ENCODE measurements at places on chromosomes 13 and 19.
A peak's percentile ranks its signal among the peaks of the same experiment; 100 is the strongest.

DNA sequence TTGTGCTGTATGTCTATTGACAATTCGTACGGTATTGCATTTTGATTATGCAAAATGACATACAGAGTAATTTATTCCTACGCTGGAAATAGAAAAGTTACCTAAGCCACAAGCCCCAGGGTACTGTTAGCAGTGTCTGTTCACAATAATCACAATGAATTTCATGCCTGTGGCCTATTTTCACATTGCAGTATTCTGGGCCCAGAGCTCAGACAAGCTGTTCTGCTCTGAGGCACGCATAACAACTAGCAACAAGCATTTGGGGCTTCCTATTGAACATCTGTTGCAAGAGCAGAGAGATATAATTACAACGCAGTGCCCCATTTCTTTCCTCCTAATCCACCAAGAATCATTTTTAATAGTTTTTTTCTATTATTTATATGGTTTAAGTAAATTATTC is 158.9 kb upstream of the SGCG start:
- no peak for DNase-seq

- no peak for DNase-seq
These were observed 23.9 kb downstream of the PIBF1 start for GRCh38 chr13:72805676-72806346.

DNA sequence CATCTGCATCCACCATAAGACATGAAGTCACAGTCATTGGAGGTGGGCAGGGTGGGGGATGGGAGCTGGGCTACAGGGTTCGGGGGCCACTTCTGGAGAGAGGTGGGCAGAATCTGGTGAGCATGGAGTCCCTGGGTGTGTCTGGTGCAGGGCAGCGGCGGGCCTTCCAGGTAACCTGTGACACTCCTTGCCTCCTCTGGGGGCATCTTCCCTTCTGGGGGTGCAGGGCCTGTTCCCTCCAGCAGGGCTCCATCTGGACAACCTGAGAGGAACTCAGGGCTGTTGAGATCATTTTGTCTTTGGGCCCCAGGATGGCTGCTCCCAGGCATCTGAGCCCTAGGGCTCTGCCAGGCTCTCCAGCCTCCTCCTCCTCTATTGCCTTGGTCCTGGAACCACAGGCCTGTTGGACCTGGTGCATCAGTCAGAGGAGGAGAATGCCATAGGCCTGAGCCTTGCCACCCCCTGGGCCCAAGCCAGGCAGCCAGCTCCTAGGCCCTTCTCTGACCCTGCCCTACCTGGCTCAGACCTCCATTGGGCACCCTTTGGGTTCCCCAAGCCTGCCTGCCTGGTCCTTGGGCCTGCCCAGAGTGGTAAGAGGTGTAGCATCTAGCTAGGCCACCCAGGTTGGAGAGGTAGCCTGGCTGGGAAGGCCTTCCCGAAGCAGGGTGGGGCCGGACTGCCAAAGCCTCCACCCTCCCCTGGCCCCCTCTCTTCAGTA is 13.4 kb downstream of the LYL1 start:
- no peak for DNase-seq

GRCh38 chr13:43023289-43023963 is at the start of gene DNAJC15:
Gene DNAJC15, plus strand, starts transcription at chr13:43023586. Its CDS starts 41 bp downstream, at chr13:43023627.
- peak; percentile 66 for DNase-seq

GRCh38 chr13:30829833-30830637 is 76.0 kb upstream of the MEDAG start:
- DNase-seq: no peak

DNA sequence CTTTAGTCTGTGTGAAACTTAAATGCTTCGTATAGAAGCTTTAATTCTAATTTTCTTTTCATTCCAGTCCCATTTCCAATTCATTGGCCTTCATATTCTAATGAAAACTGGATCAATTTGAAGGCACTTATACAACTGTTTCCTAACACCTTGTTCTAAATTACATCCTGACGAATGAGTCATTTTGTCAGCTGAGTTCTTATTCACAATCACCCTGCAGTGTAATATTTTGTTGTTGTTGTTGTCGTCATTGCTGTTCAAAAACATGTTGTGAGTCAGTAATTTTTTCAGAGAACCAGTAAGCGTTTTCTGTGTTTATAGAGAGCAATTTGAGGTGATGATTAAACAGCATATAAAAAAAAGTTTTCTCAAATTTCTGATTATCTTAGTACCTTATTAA is 290.0 kb downstream of the PCDH9 start:
- DNase-seq: no peak

- no peak for DNase-seq
These were observed 23.4 kb downstream of the UHRF1 start for GRCh38 chr19:4932711-4933110.

DNA sequence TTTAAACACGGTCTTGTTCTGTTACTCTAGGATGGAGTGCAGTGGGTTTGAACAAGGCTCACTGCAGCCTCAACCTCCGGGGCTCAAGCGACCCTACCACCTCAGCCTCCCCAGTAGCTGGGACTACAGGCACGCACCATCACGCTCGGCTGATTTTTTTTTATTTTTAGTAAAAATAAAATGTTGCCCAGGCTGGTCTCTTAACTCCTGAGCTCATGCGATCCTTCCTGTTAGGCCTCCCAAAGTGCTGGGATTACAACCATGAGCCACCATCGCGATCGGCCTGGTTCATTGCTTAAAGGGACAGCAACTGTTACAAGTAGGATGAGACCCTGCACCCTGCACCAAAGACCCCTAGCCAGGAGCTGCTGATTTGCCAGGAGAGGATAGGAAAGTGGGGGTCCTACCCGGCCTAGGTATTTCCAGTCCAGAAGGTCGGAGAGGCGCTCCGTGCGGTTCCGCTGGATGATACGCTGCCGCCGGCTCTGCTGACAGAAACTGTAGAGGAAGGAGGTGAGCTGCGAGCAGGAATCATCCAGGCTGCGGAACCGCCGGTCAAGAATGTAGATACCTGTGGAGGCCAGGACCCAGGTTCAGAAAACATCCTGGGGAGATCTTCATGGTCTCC is 5.1 kb downstream of the FTL start:
- DNase-seq: no peak

- no peak for DNase-seq
These were observed 146.8 kb downstream of the IER2 start for GRCh38 chr19:13297023-13297422.

- no peak for DNase-seq
These were observed 684.5 kb upstream of the ARGLU1 start for GRCh38 chr13:107252428-107252827.

DNA sequence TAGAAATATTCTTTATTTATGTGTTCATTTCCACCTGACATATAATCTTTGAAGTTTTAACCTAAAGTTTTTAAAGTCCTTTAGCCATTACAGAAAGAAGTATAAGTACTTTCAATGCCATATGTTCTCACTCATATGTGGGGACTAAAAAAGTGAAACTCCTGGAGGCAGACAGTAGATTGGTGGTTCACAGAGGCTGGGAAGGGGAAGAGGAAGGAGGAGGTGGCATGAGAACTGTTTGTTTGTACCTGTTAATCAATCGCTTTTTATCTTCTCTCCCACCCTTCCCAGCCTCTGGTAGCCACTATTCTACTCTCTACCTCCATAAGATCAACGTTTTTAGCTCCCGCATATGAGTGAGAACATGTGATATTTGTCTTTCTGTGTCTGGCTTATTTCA is 131.1 kb downstream of the MYO16 start:
- no peak for DNase-seq

DNA sequence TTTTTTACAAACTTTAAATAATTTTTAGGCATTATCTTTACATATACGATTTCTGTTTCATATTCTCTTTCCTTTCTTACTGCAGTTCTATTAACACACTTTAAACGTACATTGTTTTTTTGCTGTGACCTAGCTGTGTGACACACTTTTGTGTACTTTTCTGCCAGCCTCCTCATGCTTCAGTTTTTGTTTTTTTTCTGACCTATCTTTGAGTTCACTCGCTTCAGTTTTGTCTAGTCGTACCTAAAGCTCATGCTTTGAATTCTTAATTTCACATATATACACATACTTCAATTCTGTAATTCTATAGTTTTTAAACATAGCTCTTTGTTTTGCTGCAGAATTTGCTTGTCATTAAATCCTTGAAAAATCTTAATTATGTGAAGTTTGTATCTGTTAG is 150.4 kb downstream of the PDS5B start:
- DNase-seq: no peak

GRCh38 chr13:77519808-77520207 is 15.7 kb upstream of the SCEL start:
- no peak for DNase-seq

DNA sequence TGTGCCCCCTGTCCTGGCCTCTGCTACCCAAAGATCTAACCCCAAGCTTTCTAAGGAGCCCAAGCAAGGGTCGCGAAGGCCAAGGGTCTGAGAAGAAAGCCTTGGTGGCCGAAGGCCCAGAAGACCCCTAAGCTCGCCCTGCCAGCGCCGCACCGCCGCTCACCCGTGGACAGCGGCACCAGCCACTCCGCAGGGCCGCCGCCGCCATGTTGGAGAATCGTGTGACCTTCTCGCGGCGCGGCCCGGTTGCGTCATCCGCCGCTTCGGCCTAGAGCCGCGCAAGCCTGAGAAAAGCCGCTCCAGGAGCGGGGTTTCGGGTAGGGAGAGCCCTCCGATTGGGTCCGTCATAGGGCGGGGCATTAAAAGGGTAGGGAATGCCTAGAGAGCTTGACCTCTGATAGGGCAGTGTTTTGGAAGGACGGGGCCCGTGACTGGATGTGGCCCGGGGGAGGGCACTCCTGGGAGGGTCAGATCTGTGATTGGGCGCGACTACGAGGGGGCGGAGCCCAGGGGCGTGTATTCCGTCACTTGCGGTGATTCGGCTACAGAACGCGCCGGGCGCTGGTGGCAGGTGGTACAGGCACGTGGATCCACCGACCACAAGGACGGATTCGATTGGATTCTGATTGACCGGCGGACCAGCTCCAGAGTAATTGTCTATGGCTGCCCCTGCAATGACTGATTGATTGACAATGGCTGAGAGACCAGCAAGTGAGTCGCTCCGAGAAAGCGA is at the start of gene TIMM44:
TIMM44 (minus strand) TSS at position 223 of the 733 bp plus-strand sequence; CDS start at position 208, 15 bp downstream.
- peak; percentile 97 for DNase-seq

DNA sequence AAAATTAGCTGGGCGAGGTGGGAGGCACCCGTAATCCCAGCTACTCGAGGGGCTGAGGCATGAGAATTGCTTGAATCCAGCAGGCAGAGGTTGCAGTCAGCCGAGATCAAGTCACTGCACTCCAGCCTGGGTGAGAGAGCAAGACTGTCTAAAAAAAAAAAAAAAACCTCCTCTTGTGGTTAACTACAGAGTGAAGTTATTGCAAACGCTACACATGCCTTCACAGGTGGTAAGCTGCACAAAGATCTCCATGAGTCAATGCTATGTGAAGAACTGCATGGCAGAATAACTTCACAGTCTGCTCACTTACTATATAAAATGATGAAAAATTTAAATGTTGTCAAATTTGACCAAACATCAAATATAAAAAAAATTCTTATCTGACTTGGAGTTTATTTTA is 436.8 kb downstream of the FGF14 start:
- no peak for DNase-seq

GRCh38 chr19:7294558-7295212 is 471 bp upstream of the INSR start:
- no peak for DNase-seq

GRCh38 chr13:113915786-113916329 is 52.0 kb upstream of the GAS6 start:
- no peak for DNase-seq

- DNase-seq: no peak
These were observed 669.9 kb downstream of the PCDH9 start for GRCh38 chr13:66560189-66560588.

GRCh38 chr13:22288496-22288895 is 617.6 kb downstream of the FGF9 start:
- DNase-seq: no peak

GRCh38 chr13:103758222-103758621 is 692.0 kb upstream of the SLC10A2 start:
- no peak for DNase-seq

GRCh38 chr13:70534466-70534865 is 426.2 kb upstream of the KLHL1 start:
- DNase-seq: no peak

GRCh38 chr13:58850161-58850560 is 1218.6 kb downstream of the PCDH17 start:
- no peak for DNase-seq

DNA sequence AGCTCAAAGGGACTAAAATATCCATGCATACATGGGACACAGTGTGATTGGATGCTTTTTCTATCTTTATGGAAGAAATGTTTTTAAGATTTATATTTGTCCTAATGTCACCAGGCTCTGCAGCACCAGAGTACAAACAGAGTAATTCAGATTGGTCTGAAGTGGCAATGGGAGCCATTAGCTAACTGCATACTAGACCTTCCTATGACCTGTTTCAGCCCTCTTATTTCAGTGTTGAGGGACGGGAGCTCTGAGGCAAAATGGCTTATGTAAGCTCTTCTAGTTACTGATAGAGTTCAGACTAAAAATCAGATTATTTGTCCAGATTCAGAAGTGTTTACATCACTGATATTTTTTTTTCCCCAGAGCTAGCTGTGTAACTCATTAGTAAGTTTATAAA is 4.9 kb downstream of the SLAIN1 start:
- no peak for DNase-seq

GRCh38 chr13:48804821-48805601 is 151.3 kb downstream of the CYSLTR2 start:
- no peak for DNase-seq

GRCh38 chr13:29924482-29925350 is 74.3 kb upstream of the UBL3 start:
- DNase-seq: no peak

DNA sequence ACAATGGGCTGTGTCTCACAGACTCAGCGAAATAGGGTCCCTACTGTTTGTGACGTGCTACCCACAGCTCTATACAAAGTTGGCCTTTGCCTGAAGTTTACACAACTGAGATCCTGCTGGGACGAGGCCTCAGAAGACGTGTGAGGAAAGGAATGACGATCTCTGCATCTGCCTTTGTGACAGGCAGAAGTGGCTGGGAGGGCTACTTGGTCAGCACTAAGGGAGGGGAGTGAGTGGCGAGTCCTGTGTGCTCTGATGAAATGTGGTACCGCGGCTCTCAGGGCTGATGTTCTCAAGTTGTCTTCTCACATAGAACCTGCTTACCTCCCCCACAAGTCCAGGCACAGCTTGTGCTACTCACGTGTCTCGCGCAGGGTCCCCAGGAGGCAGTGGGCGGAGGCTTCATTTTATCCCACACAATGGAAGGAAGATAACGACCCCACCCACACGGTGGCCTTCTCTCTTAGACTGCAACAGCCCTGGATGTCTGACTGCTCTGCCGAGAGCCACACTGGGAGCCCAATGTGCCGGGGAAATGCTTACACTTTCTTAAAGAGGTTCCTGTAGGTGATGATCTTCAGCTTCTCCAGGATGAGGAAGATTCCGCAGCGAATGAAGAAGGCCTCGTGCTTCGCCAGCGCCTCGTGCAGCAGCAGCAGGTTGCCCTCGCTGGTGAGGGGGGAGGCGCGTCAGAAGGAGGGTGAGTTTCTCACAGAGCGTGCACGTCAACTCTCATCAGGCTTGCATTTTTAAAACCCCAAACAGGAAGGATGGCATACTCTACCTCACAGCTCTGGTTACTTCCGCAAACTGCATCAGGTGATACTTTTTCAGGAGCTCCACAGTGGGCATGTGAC is 21.2 kb downstream of the PROZ start:
- DNase-seq: no peak

DNA sequence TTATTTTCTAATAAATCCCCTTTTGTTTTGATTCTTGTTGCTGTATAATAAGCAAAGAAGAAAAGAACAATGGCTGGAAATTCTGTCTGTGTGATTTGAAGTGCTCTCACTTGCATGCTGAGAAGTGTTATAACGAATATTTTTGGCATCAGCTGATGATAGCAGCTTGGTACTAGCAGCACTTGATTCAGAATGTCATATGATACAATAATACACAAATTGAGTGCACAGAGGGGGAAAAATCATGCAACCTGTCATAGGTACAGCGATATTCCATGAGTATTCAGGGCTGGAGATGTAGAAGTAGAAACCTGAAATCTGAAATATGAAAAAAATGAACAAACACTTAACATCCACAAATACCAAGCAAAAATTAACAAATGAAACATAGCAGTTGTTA is 108.1 kb downstream of the FGF14 start:
- no peak for DNase-seq
